EH (cell line): ENCODE measurements at places on chromosomes 2 and 18.

DNA sequence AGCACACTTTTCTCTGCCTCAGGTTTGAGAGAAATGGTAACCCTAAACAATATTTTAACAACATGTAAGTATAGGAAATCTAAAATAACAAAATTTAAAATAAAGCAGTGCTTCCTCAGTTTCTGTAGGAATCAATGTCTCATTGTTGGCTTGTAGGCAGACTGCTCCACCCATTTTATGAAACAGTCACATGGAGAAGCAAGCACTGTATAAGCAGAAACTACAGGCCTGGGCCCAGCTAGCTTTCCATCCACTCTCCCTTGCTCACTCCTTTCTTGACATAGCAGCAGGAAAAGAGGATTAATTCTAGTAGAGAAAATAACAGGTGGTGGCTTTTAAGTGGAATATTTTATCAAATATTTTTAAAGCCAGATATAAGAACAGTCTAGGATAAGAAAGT lies 97.2 kb downstream of the PLEKHM3 start:
- no peak for DNase-seq

DNA sequence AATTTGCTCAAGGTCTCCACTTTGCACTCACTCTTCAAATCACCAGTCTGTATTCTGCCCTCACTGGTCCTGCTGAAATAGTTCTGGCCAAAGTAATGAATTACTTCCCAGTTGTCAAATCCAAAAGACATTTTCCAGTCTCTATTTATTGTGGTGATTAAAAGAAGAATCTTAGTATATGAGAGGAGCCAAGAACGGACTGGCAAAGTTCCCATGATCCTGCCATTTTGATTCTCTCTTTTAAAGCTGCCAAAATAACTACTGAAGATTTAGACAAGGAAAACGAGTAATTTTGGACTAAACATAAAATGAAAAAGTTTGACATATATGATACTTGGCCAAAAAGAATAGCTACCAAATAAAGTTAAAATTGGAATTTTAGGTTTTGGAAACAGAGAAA lies 12.0 kb downstream of the THSD7B start:
- DNase-seq: no peak

- DNase-seq: no peak
These were observed 19.2 kb downstream of the SLC14A2 start for GRCh38 chr18:45634454-45634853.

DNA sequence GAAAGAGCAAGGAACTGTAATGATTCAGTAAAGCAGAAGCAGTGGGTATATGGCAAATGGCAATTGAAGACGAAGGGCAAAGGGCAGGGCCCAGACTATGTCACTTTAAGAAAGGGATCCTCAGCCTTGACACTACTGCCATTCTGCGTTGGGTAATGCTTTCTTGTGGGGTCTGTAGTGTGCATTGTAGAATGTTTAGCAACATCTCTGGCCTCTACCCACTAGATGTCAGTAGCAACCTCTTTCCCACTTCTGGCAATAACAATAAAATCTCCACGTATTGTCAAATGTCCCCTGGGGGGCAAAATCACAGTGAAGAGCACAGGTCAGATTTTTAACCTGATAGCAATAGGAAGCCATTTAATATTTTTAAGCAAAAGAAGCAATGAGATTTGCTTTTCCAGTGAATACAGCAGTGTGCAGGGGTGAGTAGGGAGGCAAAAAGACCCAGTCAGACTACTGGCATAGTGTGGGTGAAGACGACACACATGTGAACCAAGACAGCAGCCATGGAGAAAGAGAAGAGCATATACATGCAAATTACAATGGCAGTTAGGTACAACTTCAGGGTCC lies 209.5 kb downstream of the DYM start:
- peak; percentile 41 for DNase-seq

DNA sequence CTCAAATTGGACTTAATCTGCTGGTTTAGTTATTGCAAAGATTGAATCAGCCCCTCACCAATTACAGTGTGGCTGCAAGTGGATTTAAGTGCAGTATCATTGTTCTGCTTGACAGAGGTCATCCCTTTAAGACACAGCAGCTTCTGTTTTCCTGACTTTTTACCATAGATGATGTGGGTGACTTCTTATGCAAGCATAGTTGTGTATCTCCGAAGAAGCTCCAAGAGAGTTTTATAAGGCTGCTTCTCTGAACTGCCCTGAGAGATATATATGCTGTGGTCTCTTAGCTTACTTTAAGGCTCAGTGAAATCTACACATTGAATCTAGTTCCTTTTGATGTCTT lies 3.5 kb downstream of the TRIB2 start:
- peak; percentile 59 for DNase-seq

GRCh38 chr2:239223310-239224198 lies 177.3 kb downstream of the HDAC4 start:
- DNase-seq: peak; percentile 11

GRCh38 chr2:177784745-177785067 lies 287.9 kb downstream of the PDE11A start:
- no peak for DNase-seq

DNA sequence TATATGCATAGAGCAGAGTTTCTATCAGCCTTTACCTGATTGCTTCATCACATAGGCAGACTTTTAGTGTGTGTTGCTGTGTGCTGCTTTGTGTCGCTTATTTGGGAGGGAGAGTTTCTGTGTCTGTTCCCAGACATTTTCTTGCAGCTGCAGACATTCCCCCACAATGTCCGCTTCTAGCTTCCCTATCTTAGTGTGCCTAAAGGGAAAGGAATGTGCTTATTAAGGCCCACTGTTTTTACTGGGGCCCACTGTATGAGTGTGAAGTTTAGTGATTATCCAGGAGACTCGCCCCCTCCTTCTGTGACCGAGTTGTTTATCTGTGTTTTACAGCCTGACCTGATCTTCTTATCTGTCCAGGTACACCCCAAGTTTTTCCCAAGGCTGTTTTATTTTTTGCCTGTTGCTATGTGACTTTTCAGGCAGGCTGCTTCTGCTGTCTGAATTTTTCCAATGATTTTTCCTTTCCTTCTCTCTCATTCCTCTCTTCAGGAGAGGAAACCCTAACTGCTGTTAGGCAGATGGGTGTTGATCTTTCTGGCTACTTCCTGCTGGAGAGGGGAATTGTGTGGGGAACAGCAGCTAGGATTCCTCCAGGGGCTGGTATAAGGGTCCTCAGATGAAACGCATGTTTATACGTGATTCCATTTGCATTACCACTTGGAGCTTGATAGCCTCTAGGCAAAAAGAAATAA lies 47.6 kb downstream of the STK17B start:
- peak; percentile 80 for DNase-seq

- peak; percentile 1 for DNase-seq
These were observed 19.8 kb upstream of the GPR17 start for GRCh38 chr2:127626175-127626574.

- no peak for DNase-seq
These were observed 29.9 kb upstream of the IMPA2 start for GRCh38 chr18:11951390-11951851.

- DNase-seq: no peak
These were observed 438 bp downstream of the PSMA8 start for GRCh38 chr18:26134107-26134506.

DNA sequence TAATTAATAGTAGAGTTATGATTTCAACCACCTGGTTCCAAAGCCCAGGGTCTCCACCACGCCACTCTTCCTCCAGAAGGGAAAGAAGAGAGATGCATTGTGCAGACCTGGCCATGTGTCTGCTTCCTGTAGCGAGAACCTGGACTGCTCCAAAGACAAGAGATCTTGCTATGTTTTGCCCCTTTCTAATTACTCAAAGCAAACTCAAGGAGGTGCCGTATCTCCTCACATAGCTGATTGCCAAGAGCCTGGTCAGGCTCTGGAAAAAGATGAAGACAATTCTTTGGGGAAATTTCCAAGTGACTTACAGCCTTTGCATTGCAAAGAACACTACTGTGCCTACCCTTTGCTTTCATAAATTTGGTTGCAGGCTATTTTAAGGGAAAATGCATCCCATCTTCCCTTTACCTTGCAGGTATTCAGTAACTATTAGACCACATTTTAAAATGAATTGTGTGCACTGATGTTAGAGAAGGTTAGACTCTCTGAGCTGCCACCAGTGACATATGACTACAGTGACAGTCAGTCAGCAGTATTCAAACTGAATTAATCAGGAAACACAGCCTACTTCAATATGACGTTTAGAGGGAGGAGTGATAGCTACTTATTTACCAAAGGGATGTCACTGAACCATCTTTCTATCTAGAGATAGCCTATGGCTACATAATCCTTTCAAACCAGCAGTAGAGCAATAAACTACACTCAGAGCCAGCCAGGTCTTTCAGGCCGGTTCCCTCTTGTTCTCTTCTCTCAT lies 842.1 kb upstream of the FANCL start:
- DNase-seq: no peak

DNA sequence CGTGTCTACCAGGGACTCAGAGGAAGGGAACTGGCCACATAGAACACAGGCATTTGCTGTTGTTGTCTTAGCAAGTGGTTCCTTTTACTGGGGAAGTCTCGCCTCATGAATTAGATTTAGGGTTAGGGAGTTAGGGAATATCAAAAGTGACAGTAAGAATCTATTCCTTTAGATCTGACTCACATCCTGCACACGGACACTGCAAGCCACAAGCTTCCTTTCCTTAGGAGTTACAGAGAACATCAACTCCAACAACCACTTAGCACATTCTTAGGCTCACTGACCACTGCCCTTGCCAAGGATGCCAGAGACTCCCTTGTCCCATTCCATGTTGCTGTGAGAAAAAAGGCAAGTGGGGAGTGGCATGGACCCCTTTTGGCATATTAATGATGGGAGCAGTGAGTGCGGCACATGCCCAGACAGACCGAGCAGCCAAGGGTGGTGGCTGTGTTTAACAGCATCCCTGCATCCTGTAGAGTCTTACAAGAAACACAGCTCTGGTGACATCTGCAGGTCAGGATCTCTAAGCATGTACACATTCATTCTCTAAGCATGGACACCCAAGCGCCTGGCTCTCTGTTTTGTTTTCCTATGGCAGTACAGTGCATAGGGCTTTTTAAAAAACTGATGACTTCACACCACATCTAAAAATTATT lies 745.6 kb upstream of the RAB6C start:
- DNase-seq: no peak

DNA sequence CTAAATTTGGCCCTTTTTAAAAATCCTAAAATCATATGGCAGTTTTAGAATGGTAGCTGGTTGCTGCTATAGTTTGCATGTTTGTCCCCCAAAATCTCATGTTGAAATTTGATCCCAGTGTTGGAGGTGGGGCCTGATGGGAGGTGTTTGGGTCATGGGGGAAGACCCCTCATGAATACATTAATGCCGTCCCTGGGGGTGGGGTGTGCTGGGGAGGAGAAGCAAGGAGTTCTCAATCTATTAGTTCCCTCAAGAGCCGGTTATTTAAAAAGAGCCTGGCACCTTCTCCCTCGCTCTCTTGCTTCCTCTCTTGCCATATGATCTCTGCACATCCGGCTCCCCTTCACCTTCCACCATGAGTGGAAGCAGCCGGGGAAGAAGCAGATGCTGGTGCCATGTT lies 20.8 kb downstream of the GPATCH11 start:
- no peak for DNase-seq

DNA sequence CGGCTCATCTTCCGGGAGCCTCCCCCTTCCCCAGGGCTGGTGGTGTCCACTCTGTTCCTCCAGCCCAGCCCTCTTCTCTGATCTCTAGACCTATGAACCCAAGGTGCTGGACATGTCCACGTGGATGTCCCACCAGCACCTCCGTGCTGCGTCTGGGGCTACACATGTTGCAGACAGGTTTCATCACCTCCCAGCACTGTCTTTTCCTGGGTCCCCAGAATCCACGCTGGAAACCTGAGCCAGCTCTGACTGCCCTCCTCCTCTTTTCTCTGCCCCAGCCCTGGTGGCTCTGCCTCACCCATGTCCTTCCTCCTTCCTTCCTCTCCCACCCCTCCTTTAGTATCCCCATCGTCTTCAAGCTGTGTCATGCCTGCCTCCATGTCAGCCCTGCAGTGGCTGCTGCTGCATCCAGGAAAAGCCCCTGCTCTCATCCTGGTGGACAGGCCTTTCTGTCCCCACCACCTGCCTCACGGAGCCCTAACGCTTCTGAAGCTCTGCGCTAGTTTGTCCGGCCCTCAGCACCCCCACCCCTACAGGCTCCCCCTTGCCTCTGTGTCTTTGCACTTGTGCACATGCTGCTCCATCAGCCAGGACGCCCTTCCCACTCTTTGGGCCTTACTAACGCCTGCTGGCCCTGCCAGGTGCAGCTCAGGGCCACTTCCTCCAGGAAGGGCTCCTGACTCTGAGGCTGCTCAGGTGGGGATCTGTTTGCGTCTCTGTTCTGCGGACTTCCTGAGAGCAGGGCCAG lies 105.9 kb downstream of the DYSF start:
- DNase-seq: no peak

- no peak for DNase-seq
These were observed 25.7 kb downstream of the MEX3C start for GRCh38 chr18:51171625-51172259.

GRCh38 chr2:28454016-28454930 lies 41.6 kb upstream of the PLB1 start:
- peak; percentile 70 for DNase-seq

DNA sequence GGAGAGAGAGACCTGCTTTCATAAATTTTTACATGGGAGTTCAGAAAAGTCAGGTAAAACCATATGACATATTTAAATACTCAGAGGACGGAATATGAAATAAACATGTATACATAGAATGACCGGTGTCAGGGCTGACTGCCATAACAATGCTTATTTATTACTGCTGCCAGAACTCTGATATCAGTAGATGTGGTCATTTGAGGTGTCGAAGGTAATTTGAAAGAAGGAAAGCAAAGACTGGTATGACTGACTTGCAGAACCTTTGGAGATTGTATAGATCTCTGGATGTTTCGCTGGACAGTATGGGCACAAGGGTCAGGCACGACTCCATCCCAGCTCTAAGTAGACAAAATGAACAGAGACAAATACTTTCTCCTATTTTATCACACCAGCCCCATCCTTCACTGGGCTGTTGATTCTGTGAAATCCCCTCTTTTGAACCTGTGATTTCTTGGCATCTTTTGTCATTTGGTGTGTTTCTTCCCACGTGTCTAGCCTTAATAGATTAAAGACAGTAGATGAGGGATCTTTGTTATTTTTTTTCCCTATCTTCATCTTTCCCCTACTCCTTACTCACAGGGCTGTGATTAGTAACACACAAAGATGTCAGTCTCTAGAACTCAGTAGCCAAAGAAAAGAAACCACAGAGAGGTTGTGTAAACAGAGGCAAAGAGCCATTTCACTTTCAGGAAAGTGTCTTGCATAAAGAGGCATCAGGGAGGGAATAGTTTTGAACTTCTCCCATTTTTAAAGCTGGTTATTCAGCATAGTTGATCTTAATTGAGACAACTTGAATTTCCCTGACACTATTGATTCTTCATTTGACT lies 61.6 kb downstream of the ICOS start:
- DNase-seq: peak; percentile 32
